Activated naive CD4-positive, alpha-beta T cell treated with anti-CD3 and anti-CD28 coated beads, Interleukin-2, amount 10 ng/mL, durations not matched to agents 7 days and 5 days (primary cell): ENCODE measurements at places on chromosomes 2 and 18.

DNA sequence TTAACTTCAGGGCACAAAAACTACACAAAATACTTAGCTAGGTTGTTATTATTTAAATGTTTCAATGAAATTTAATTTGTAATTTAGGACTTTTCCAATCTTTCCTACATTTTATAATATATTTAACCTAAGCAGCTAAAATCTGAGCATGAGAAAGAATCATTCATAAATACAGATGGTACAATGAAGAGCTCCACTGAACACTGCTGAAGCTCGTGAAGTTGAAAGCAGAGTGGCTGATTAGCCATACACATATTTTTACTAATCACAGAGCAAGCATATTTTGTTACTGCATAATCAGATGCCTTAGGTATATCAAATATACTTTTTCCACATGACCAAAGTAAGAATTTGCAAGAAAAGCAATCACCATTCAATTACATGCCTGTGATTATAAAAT is 184.9 kb upstream of the ETAA1 start:
- no peak for DNase-seq

DNA sequence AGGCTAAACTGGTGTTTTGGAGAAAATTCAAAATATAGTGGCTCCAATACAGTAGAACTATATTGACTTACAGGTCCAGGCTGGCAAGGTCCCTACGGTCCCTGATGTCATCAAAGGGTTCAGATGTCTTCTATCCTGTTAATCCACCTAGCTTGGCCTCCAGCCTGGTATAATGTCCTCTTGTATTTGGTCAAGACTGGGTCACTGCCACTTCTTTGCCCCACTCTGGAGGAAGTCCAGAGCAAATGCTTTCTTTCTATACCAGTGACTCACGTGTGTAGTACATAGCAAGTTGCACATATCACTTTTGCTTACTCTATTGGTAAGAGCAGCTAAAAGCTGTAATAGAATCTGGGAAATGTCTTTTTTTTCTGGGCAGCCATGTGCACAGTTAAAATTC is 80.8 kb downstream of the LCLAT1 start:
- DNase-seq, result no peak

GRCh38 chr2:33020883-33021282 is 74.1 kb downstream of the LTBP1 start:
- no peak for DNase-seq

GRCh38 chr2:215548714-215549113 is 112.8 kb upstream of the FN1 start:
- DNase-seq, result no peak
